ENCODE measurements at places on chromosomes 7 and 10.

- DNase-seq, result no peak
These were observed 59.2 kb downstream of the LHPP start for GRCh38 chr10:124520558-124521428.

DNA sequence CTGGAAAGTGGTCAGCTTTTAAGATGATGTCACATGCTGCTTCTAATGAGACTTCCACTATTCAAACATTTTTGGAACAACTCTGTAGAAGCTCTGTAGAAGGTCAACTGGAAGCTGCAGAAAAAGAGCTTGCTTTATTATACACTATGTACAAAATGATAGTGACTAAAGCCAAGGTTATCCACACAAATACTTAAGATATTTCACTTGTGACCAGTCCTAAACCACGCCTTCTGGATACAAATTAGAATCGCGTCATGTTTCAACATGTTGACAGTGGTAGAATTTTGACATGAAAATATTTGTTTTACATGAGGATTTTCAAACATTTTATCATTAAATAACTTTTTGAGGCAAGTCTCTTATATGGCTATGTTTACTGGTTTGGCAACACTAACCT lies 499.6 kb upstream of the PHF14 start:
- no peak for DNase-seq

- no peak for DNase-seq
These were observed 33.1 kb downstream of the PDSS1 start for GRCh38 chr10:26730552-26730951.

- DNase-seq, result no peak
These were observed 160.1 kb downstream of the PFKFB3 start for GRCh38 chr10:6362879-6363278.

DNA sequence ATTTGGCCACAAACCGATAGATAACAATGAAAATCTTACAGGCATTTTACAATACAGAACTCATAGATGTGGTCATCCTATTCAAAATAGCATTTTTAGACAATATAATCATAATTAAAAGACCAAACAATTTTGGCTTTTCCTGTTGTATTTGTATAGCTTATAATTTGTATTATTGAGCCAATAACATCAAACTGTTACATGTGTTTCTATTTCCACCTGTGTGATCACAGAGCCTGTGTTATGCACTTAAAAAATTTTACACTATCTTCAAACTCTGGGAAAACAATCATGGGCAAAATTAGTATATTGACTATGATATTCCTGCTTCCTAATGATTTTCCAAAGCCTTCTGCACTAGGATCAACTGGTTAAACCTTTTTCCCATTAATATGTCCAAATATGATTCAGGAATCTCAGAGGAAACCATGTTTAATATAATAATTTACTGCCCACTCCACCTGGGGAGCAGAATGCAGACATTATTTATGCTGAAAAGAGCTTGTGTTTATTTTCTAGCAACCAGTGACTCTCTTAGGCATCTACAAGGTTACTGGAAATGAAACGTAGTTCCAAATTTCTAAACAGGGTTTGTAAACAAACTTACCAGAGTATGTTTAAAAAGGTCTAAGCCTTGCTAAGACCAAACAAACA lies 1.7 kb downstream of the RHOBTB1 start:
- no peak for DNase-seq

DNA sequence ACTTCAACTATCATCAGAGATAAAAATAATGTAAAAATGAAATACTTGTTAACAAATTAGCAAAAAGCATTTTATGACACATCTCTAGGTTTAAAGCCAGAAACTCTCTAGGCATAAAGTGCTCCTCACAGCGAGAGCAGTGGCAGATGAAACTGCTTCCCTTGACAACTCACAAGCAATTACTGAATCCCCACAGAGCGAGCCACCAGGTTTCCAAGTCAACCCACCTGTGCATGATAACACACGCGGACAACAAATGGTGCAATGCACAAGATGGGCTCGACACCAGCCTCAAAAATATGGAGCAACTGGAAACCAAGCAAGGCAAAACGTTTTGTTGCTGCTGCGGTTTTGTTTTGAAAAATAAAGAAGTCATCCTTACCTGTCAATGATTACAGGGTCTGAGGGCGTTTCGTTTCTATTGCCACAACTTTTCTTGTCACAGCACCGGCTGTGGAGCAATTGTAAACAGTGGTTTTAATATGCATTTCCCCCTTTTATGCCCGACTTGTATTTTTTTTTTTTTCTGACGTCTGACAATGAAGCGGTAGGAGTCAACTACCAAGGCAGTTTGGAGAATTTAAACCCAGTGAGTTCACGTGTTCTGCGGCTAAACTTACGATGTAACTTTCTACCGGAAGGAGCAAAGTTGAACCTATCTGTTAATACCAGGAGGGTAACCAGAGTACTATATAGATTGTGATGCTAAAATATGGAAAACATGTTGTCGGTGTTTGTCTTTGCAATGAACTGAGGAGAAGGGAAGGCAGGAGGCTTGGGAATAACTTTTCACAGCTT lies 7.0 kb downstream of the EBF3 start:
- DNase-seq, result no peak

DNA sequence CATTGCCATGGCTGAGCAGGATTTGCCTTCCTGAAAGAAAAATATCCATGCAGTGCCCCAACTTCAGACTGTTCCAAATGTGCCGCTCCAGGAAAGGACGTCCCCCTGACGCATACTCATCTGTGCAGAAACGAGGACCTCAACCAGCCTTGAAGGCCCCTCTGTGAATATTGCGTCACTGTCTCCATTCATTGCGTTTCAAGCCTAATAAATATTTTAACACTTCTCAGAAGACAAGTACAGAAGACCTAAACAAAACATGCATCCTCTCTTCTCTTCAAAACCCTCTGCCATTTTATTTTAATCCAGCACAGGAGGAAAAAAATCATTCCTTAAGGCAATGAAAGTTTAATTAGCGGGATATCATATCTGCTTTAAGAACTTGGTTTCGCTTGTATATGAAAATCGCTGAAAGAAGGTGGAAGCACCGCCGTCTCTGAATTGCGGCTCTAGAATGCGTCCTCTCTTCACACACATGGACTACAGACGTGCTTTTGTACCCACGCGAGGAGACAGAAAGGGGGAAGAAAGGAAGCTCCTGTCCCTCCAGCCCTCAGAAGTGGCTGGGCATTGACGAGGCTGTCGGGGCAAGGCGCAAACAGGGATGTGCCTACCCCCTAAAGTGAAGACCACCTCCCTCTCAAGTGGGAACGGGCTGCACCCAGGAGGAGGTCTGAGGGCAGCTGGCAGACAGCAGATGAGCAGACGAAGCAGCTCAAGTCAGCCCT lies 36.8 kb downstream of the RGS10 start:
- no peak for DNase-seq

Data from kidney capillary endothelial cell (primary cell).